HFFc6 (cell line): ENCODE measurements at places on chromosomes 6 and 20. TPM values are rescaled to one million over a fixed set of nuclear protein-coding genes. Genes with fewer than 3 reads are reported as not detected.

DNA sequence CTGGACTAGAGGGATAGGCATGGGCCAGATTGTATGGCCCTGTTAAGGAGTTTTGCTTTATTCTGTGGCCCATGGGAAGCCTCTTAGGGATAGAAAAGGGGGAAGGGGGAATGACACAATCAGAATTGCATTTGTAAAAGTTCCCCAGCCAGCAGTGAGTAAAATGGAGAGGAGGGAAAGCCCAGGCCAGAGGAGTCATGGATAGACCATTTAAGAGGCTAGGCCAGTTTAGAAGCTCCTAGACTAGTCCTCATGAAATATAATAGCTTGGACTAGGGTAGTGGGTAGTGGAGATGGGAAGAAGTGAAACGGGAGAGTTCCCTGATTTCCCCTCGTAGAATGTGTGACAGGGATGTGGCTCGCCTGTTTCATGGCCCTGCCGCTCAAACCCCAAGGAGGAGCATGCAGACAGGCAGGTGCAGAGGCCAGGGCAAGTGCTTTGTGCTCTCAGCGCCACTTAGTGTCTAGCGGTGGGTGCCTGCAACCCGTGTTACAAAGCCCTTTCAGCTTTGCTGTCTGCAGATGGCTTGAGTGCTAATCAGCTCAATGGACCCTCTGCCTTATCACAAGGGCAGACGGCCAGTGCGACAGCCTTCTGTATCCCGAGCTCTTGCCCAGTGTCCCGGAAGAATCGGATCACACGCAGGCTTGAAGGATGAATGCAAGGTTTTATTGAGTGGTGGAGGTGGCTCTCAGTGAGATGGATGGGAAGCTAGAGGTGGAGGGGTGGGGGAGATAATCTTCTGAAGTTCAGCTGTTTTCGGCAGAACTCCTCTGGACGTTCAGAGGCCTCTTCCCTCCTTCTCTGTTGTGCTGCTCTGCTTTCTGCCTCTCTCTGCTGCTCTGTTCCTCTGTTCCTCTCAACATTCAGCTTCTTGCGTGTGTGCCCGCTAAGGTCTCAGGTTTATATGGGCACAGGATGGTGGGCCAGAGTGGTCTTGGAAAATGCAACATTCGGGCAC, 141.1 kb downstream of the CEP57L1 start:
- peaks cover 48% of the 10 kb centered on the region for H3K4me1 ChIP-seq
- peak overlapping the region; percentile 53; the same call in 1 of the 2 replicates for H3K27ac ChIP-seq
- DNase-seq = no peak
- H3K4me3 ChIP-seq = no peak overlapping the region
- H3K36me3 ChIP-seq = peaks cover 5% of the 10 kb centered on the region

DNA sequence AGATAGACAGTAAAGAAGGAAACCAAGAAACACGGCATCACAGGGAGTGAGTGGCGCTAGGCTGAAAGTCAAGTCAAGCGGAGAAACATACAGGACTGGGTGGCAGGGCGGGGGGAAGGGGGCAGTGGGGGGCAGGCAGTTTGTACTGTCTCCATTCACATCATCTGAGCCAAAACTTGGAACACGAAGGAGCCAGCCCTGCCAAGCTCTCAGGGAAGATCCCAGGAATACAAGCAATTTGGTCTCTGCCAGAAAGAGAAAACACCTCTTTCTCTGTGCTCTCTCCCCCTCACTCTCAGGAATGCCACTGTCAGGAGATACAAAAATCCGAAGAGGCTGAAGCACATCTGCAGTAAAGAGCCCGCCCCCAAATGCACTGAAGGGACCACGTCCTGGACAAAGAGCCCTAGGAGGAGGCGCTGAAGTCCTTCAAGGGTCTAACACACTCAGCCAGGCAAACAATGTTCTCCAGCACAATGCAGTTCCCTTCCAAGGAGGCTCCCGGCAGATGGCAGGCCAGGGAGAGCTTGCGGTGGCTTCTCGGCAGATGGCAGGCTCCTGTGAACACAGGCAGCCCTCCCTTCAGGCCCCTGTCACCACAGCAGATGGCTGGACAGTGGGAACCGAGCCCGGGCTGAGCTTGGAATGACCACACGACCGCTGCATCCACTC, 90.0 kb downstream of the ATP9A start:
- no peak for DNase-seq
- no peaks in the 10 kb centered on the region for H3K4me1 ChIP-seq
- no peak overlapping the region for H3K4me3 ChIP-seq
- peaks cover 2% of the 10 kb centered on the region; the same call in 1 of the 2 replicates for H3K27me3 ChIP-seq

DNA sequence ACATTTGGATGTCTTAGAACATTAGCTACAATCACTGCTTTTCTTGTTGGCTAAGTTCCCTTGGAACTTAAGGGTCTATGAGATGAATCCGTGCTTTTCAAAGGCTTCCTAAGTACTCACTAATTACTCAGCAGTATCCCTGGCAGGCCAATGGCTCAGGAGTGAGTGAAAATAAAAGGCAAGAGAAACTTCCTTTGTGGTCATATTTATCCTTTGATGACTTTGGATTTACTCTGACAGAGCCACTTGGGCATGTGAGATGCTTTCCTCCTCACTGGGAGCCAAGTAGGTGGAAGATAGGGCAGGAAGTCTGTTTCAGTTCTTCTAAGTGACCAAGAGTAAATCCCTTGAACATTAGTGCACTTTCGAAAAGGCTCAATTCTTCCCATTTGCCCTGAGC, 224.3 kb upstream of the FOXA2 start:
- no peaks in the 10 kb centered on the region; the same call in none of the 2 replicates for H3K27me3 ChIP-seq
- DNase-seq = no peak
- H3K36me3 ChIP-seq = no peaks in the 10 kb centered on the region
- H3K4me3 ChIP-seq = no peak overlapping the region
- H3K27ac ChIP-seq = no peak overlapping the region

GRCh38 chr6:73800997-73801396, 105.0 kb downstream of the CD109 start:
- peaks cover 75% of the 10 kb centered on the region for H3K4me1 ChIP-seq
- peaks cover 35% of the 10 kb centered on the region for H3K36me3 ChIP-seq
- no peak overlapping the region; the same call in 1 of the 2 replicates for H3K27ac ChIP-seq

GRCh38 chr6:158041788-158042187, 60.1 kb downstream of the SYNJ2 start:
- peaks cover 81% of the 10 kb centered on the region for H3K4me1 ChIP-seq
- peak overlapping the region; percentile 81 for H3K4me3 ChIP-seq
- H3K27ac ChIP-seq = peak overlapping the region; percentile 98
- DNase-seq = no peak
- H3K27me3 ChIP-seq = peaks cover 3% of the 10 kb centered on the region
- peaks cover 64% of the 10 kb centered on the region for H3K36me3 ChIP-seq

- H3K27ac ChIP-seq = no peak overlapping the region
- no peaks in the 10 kb centered on the region for H3K27me3 ChIP-seq
- peaks cover 48% of the 10 kb centered on the region for H3K4me1 ChIP-seq
- H3K36me3 ChIP-seq = no peaks in the 10 kb centered on the region
- DNase-seq = no peak
Measured at GRCh38 chr6:145208474-145208873, 526.8 kb downstream of the EPM2A start.

- no peak for DNase-seq
- H3K27me3 ChIP-seq = peaks cover 11% of the 10 kb centered on the region
- no peaks in the 10 kb centered on the region for H3K4me1 ChIP-seq
Measured at GRCh38 chr6:89481695-89482094, 48.7 kb downstream of the ANKRD6 start.

DNA sequence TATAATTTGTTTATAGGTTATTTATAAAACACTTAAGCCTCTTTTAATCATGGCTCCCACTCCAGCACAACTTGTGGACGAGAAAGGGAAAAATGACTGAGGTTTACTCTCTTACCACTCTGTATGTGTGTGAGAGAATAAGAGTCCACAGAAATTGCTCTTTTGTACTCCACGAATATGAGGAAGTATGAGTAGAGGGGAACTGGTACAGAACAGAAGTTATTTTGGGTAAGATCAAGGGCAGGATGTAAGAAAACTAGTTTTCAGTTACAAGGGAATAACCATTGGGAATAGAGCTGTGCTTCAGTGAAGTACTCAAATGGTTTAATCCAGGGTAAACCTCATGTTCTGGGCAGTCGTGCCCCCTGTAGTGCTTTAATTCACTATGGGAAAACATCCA, 72.6 kb downstream of the REV3L start:
- peaks cover 19% of the 10 kb centered on the region for H3K36me3 ChIP-seq
- no peaks in the 10 kb centered on the region for H3K27me3 ChIP-seq
- DNase-seq = no peak
- H3K4me3 ChIP-seq = no peak overlapping the region
- H3K4me1 ChIP-seq = peaks cover 5% of the 10 kb centered on the region; the same call in 1 of the 2 replicates

DNA sequence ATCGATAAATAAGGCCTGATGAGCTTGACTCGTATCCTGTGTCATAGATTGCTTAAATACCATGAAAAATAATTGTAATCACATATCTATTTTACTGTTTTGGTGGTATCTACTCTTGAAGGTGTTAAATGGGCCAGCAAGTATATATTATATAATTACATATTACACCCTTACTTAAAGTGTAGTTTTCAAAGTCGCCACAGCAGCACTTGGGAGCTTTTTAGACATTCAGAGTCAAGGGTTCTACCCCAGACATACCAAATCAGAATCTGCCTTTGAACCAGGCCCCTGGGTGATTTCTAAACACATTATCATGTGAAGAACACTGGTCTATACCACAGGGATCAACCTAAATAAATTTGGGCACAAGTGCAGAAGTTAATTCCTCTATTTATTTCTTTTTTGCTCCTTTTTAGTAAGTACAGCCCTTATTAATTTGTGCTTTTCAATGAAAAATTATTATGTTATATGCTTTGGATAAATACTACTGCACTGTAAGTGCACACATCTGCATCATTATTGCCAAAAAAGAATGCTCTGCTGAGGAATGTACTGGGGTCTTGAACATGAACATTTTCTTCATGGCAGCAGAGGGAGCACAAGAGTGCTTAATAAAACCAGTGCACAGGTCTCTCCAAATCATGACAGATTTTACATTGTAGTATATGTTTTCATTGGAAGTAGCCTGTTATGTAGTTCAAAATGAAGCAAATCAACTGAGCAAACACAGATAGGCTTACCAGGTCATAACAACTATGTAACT, 3.1 kb upstream of the ATXN1 start:
- H3K4me3 ChIP-seq = peak overlapping the region; percentile 96
- peaks cover 4% of the 10 kb centered on the region; the same call in 1 of the 2 replicates for H3K36me3 ChIP-seq
- peak; percentile 59 for DNase-seq
- H3K4me1 ChIP-seq = peaks cover 70% of the 10 kb centered on the region
- H3K27me3 ChIP-seq = peaks cover 4% of the 10 kb centered on the region; the same call in 1 of the 2 replicates
- H3K27ac ChIP-seq = 0 out of 2 replicates have a peak overlapping the region, but pooled peaks have one; percentile 16

DNA sequence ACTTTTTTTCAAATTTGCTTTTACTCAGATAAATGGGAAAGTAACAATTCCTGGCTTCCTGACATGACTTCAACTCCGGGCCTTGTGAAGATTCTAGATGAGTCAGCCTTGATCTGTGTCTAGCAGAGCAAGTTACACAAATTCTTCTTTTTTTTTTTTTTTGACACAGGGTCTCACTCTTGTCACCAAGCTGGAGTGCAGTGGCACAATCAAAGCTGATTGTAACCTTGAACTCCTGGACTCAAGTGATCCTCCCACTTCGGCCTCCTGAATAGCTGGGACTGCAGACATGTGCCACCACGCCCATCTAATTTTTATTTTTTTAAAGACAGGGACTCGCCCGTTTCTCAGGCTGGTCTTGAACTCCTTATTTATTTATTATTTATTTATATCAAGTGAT, 7.3 kb upstream of the ARHGAP18 start:
- no peaks in the 10 kb centered on the region for H3K27me3 ChIP-seq
- peak; percentile 56 for DNase-seq
- H3K27ac ChIP-seq = peak overlapping the region; percentile 25; the same call in 1 of the 2 replicates
- H3K4me3 ChIP-seq = peak overlapping the region; percentile 22
- H3K4me1 ChIP-seq = peaks cover 16% of the 10 kb centered on the region
- no peaks in the 10 kb centered on the region for H3K36me3 ChIP-seq

- H3K36me3 ChIP-seq = peaks cover 42% of the 10 kb centered on the region
- H3K4me3 ChIP-seq = no peak overlapping the region
- H3K4me1 ChIP-seq = peaks cover 57% of the 10 kb centered on the region
- DNase-seq = no peak
- H3K27ac ChIP-seq = peak overlapping the region; percentile 18; the same call in 1 of the 2 replicates
Measured at GRCh38 chr20:36501367-36502006, 39.8 kb upstream of the MYL9 start.

DNA sequence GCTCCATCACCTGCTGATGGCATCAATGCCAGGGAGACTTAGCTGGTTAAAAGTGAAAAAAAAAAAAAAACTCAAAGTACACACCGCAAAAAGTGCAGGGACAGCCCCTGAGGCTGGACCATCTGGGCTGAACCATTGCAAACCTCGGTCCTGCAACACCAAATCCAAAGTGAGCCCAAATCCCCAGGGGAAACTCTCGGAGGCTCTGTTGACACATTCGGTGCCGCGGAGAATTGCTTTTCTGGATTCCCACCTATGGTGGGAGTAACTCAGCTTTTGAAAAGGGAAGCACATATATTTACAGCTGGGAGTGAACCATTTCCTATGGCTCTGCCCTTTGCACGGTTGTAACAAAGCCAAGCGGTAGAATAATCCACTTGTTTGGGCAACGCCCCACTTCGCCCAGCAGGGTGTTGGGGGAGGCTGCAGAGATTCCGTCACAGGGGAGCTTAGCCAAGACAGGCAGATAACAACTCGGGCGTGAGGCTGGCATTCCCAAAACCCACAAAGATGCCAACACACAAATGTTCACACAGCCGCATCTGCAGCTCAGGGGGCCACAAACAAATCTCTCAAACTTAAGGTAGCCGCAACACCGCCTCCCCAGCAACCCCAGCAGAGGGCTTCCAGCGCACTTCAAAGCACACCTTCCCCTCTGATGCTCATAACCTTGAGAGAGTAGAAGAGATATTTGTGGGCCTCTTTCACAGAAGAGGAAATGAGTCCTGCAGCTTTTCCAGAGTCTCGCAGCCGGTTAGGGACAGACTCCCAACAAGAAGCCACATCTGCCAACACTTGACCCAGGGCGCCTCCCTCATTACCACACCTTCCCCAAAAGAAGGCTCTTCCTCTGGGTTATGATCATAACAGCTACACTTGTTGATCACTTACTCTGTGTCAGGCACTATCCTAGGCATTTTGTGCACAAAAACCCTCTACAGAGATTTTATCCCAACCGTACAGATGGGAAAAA, 11.4 kb downstream of the ZC3H12D start:
- H3K36me3 ChIP-seq = no peaks in the 10 kb centered on the region
- H3K4me3 ChIP-seq = no peak overlapping the region
- peaks cover 19% of the 10 kb centered on the region for H3K27me3 ChIP-seq

The SLC35D3 gene
- not detected in 3 replicates for total RNA-seq

- no peak overlapping the region for H3K4me3 ChIP-seq
- H3K27me3 ChIP-seq = peaks cover 15% of the 10 kb centered on the region
- no peaks in the 10 kb centered on the region for H3K4me1 ChIP-seq
Measured at GRCh38 chr6:14365393-14365792, 247.8 kb downstream of the CD83 start.

- DNase-seq = no peak
- H3K27me3 ChIP-seq = no peaks in the 10 kb centered on the region
- H3K27ac ChIP-seq = no peak overlapping the region
- H3K36me3 ChIP-seq = peaks cover 4% of the 10 kb centered on the region
Measured at GRCh38 chr6:50653253-50653652, 60.1 kb upstream of the TFAP2D start.

- no peak overlapping the region for H3K4me3 ChIP-seq
- DNase-seq = no peak
- H3K27me3 ChIP-seq = peaks cover 65% of the 10 kb centered on the region
- no peak overlapping the region for H3K27ac ChIP-seq
- no peaks in the 10 kb centered on the region for H3K4me1 ChIP-seq
Measured at GRCh38 chr20:37921341-37921929, 18.5 kb downstream of the VSTM2L start.
